ENCODE measurements at places on chromosomes 2 and 18.

- no peak for DNase-seq
These were observed 594.0 kb downstream of the ERBB4 start for GRCh38 chr2:211944572-211944971.

GRCh38 chr18:39862341-39862740 is 2092.7 kb upstream of the PIK3C3 start:
- DNase-seq, result no peak

GRCh38 chr2:127381762-127382161 is 6.0 kb downstream of the MAP3K2 start:
- DNase-seq, result no peak

GRCh38 chr2:188047735-188048134 is 243.9 kb upstream of the GULP1 start:
- no peak for DNase-seq

DNA sequence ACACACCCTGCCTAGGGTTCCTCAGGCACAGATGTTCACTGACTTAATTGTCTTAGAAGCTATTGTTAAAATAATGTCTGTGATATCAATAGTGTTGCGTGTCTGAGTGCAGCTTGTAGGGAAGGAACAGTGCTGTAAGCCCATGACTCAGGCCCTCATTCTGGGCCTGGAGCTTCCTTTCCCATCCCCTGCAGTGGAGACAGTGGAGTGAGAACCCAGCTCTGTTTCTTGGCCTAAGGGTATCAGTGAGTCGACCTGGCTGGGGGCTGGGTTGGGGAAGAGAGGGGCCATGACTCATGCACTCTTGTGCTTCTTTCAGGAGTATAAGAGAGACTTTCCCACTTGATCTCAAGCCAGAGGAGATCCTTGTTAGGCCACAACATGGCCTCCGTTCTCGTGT is 106.8 kb downstream of the HRH4 start:
- DNase-seq, result no peak

DNA sequence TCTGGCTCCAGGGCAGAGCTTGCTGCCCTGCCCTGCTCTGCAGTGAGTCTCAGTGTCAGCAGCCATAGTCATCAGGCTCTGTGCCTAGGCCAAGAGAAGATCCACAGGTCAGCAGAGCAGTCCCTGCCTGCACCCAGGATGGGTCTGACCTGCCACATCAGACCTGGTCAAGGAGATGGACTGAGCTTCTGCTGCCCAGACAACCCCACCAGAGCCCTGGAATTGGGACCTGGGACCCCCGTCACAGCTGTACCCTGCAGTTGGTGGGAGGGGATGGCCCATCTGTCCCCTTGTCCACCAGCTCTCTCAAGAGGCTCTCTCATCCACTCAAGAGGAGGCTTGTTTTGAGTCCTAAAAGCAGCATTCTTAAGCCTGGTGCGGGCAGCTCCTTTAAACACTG is 142.6 kb downstream of the TFCP2L1 start:
- DNase-seq, result no peak
